ENCODE measurements at places on chromosomes 4 and X.

DNA sequence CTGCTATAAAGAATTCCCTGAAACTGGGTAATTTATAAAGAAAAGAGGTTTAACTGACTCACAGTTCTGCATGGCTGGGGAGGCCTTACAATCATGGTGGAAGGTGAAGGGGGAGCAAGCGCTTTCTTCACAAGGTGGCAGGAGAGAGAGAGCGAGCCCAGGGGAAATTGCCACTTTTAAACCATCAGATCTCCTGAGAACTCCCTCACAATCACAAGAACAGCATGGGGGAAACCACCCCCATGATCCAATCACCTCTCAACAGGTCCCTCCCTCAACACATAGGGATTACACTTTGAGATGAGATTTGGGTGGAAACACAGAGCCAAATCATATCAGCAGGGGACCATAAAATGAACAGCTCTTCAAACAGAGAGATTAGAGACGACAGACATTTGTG is 198.6 kb downstream of the MAGEB5 start:
- DNase-seq: no peak

- peak; percentile 11 for DNase-seq
These were observed 141.5 kb downstream of the RPS6KA6 start for GRCh38 chrX:84046403-84046984.

DNA sequence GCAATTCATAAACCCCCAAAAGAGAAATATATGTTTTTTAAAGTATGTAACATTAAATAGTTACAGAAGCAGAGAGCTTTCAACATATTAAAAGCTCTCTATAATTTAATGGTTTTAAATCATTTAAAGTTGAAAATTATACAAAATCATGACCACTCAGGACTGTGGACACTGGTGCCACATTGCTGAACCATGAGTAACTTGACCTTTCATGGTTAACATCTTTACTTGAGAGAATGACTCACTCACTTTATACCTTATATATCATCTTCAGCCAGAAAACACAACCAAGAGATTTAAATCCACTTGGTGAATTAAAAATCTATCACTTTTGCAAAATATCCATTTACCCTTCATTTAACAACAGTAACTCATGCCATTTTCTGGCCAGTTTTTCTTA is 584.3 kb upstream of the SMIM31 start:
- DNase-seq: no peak

DNA sequence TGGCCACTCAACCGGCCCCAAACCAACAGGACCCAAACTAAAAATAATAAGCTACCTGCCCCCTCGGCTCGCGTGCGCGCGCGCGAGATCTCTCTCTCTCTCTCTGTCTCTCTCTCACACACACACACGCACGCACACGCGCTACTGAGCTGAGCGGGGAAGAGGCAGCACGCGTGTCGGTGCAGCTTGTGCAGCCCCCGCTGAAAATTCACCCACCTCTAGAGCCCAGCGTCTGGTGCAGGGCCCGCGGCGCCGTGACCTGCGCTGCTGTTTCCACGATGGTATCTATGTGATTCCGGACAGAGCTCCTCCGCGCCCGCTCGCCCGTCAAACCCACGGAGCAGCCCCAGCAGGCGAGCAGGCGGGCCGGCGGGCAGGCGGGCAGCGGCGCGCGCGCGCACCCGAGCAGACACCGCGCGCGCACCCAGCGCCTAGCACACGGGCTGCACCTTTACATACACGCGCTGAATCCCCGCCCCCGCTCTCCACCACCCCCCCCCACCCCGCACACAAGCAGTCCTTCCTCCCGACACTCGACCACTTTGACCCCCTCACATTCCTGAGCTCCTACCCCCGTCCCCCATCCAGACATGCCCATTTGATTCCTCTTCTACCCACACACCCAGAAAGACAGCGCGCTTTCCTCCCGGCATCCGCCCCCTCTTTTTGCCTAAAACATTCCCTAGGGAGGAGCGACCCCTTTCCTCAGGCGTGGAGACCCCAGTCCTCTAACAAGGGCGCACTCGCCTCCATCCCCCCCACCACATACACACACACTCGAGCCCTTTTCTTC is 1.0 kb downstream of the SLITRK4 start:
- no peak for DNase-seq

DNA sequence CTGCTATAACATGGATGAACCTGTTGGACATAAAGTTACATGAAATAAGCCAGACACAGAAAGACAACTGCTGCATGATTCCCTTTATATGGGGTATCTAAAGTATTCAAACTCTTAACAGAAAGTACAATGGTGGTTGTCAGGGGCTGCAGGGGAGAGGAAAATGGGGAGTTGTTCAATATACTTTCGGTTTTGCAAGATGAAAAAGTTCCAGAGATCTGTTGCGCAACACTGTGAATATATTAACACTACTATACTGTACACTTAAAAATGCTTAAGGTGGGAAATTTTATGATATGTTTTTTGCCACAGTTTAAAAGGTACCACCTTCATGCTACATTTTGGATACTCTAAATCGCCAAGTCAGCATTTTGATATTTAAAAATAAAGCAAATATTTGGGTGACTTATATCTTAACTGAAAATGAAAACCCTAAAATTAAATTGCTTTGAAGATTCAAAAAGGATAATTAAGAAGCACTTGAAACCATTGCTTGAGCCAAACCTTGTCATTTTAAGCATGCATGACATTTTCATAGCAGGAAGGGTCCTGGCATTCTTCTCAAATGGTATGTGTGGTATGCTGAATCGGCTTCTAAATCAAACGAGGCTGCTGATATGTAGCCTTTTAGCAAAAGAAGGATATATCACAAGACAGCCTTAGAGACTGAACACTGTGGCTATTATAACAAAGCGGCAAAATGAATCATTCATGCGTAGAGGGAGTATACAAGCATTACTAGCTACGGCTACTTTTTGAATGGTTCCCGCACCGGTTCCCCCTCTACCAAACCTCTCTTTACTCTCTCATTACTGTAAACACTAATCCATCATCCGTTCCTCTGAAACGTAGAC is 607.1 kb upstream of the DIPK2B start:
- DNase-seq: no peak

Data from LNCaP clone FGC (cell line).